Epithelial cell of alveolus of lung (primary cell): ENCODE measurements at places on chromosomes 5 and 9. TPM values are rescaled to one million over a fixed set of nuclear protein-coding genes. Genes with fewer than 3 reads are reported as not detected.

S100Z gene
- total RNA-seq: not detected in 2 replicates

ITGA2 gene
- total RNA-seq: 14.7 and 60.5 TPM in 2 replicates

AGXT2 gene
- not detected in 2 replicates for total RNA-seq

TAL2 gene
- total RNA-seq: not detected in 2 replicates

GPR150 gene
- 0.80 and 1.0 TPM in 2 replicates for total RNA-seq

MARVELD2 gene
- 0.88 and 2.5 TPM in 2 replicates for total RNA-seq
